ENCODE measurements at places on chromosomes 1 and 21. TPM values are rescaled to one million over a fixed set of nuclear protein-coding genes. Genes with fewer than 3 reads are reported as not detected.
A peak's percentile ranks its signal among the peaks of the same experiment; 100 is the strongest.

Gene KPRP
- total RNA-seq: not detected

GRCh38 chr1:18578271-18578670 lies 52.4 kb upstream of the PAX7 start:
- H3K36me3 ChIP-seq: no peaks in the 10 kb centered on the region
- no peak overlapping the region for H3K4me3 ChIP-seq
- H3K27me3 ChIP-seq: no peaks in the 10 kb centered on the region
- H3K27ac ChIP-seq: no peak overlapping the region
- no peak for DNase-seq

DNA sequence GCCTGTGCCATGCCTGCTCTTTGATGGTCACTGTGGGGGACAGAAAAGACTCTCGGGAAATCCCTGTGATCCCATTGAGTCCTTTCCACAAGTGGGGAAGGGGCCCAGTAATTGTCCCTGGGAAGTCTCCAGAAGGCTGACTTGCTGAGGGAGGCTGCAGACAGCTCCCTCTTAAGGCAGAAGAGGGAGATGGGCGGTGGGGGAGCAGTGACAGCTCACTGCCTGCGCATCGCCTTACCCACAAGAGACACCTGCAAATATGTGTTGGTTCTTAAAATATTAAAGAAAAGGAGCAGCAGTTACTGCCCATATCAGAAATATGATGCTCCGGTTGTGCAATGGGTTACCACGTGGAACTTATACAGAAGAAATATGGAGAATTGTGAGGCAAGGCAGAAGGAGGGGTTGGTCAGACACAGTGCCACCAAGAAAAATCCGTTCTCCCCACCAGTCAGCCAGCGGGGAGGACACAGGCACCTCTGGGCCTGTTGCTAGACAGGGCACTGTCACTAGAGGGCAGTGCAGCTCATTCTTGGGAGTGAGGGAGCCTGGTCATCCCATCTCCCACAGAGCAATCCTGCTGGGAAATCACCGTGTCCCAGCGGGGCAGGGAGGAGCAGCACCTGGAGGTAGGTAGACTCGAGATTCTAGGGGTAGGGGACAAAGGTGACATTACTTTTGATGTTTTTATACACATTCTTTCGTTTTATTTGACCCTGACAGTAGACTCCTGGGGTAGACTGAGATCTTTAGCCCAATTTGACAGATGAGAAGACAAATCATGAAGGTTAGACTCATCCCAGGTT lies 6.9 kb upstream of the CAMK1G start:
- no peak overlapping the region for H3K27ac ChIP-seq
- H3K4me3 ChIP-seq: no peak overlapping the region
- H3K27me3 ChIP-seq: peaks cover 9% of the 10 kb centered on the region
- no peaks in the 10 kb centered on the region for H3K36me3 ChIP-seq
- no peaks in the 10 kb centered on the region for H3K4me1 ChIP-seq
- peak; percentile 75 for DNase-seq

GRCh38 chr1:11071463-11072215 lies 11.8 kb upstream of the SRM start:
- H3K4me1 ChIP-seq: no peaks in the 10 kb centered on the region
- no peak for DNase-seq
- H3K27ac ChIP-seq: no peak overlapping the region
- no peaks in the 10 kb centered on the region for H3K27me3 ChIP-seq

All from natural killer cell (primary cell).